ENCODE measurements at places on chromosomes 12 and 14.

GRCh38 chr14:103512701-103513611 lies 9.7 kb downstream of the CKB start:
- DNase-seq, result no peak

DNA sequence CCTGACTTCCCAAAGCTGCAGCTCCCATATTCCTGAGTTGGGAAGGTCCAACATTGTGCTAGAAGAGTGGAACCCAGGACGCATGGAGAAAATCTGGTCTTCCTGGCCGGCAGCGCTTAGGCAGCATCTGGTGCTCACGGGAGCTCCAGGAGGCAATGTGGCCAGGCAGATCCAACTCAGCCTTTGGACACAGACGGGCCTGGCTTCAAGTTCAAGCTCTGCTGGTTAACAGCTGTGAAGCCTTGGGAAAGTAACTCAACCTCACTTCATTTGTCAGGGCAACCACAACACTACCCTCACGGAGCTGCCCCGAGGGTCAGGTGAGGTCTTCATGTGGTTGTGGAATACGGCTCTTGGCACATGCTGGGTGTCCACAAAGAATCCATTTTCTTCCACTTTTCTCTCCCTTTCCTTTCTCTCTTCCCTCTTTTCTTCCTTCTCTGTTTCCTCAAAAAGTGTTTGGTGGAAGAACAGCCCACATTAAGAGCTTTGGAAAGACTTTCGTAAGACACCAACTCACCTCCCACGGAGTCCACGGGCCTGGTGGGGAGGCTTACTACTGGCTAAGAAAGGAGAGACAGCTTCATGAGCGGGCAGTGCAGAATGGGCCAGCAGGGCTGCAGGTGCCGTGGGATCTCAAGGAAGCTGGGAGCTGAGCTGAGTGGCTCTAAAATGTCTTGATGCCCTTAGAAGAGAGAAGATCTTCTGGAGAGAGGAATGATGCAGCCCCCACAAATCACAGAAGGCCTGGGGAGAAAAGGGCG lies 2.4 kb upstream of the FAM181A start:
- no peak for DNase-seq

GRCh38 chr14:52950898-52951680 lies at the start of gene FERMT2:
TSS of gene FERMT2 (minus strand) at chr14:52951050. CDS start at chr14:52950568, 482 bp downstream.
- peak; percentile 97 for DNase-seq

- peak; percentile 83 for DNase-seq
Observed at GRCh38 chr12:80580254-80580653, 127.2 kb upstream of the MYF6 start.

- DNase-seq, result no peak
Observed at GRCh38 chr12:99917711-99918402, 66.9 kb downstream of the ANKS1B start.

GRCh38 chr14:35068238-35069012 lies 22.4 kb downstream of the FAM177A1 start:
- DNase-seq, result no peak

DNA sequence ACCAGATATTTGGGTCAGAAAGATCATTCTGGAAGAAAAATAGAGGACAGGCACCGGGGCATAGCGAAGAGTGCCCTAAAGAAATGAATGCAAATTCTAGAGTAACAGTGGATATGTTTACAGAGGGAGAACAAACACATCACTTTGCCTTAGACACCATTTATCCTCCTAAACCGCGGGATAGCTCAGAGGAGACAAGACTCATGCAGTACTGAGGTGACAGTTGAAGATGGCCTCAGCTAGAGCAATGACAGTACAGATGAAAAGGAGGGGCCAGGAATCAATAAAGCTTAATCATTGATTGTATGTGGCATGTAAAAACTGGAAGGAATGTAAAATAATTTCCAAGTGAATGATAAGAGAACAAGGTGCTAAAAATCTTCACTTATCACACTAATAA lies 10.5 kb upstream of the PPP1R12A start:
- DNase-seq, result no peak

- peak; percentile 32 for DNase-seq
Observed at GRCh38 chr12:93879476-93880421, 202.6 kb downstream of the CRADD start.

DNA sequence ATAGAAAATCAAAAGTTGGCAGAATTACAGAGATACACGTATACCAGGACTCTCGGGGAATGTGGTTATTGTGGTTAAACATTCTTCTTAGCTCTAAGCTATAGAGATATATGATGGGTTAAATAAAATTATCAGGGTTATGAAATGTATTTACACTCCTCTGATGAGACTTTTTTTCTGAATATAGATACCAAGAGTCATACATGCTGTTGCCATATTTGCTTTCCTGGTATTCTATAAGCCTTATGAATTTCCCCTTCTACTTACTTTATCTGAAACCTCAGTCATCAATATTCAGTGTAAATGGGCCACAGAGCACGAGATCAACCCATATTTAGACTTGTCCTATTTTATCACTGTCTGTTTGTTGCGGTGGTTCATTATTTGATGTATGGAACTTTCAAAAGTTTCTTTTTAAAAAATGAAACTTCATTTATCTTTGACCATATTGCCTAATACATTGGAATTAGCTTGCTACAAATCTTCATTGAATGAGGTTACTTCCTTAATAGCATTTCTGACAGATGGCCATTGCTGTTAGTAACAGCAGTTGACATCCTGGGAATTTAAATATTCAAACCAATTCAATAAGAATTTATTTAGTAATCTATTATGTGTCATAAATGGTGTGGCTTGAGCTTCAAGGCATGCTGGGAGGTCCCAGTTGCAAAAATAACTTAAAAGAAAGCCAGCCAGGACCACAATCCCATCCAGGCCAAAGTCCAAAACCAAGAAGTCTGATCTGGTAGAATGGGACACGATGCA lies 393.5 kb downstream of the PCNX1 start:
- DNase-seq, result no peak

DNA sequence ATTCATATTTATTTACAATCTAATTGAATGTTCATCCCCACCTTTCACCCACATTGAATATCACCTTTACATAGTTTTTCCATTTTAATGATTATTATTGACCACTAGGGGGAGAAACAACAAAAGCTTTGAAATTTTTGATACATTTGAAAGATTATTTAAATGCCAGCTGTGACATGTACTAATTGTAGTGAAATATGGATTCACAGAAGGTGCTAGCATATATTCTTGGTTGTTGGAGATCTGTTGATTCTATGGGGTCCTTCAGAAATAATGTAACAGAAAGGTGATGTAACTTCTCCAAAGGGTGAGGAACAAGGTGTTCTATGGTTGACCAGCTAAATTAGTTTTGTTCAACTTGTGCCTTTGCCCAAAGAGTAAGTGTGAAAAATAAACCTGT lies 22.4 kb upstream of the GPR33 start:
- no peak for DNase-seq

DNA sequence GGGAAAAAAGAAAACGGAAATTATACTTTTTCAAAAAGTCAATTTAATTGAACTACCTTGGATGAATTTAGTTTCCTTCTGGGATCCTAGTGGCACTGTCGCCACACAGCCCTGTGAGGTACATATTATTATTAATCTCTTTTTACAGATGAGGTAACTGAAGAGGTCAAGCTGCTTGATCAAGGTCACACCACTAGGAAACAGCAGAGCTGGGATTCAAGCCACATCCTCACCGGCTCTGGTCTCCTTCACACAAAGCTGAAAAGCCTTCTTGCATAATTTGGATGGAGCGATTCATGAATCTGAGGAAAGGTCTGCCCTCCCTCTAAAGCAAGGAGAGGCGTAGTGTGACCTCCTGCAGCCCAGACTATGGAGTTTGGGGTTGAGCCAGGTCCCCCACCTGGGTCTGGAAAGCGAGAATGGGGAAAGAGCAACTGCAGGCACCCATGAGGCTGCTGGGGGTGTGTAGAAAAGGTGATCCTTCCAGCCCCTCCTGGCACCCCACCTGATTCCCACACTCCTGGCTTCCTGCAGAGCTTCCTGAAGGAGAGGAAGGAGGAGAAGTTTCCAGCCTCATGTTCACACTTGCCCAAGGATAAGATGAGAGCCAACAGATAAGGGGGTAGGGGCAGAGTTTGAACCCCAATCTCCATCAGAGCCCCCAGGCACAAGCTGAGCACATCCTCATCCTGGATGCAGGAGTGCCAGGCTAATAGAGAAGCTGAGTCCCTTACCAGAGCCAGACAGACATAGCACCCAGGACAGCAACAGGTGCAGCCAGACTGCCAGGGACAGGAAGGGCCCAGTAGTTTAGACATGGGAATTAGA lies 3.9 kb upstream of the KRT79 start:
- no peak for DNase-seq

DNA sequence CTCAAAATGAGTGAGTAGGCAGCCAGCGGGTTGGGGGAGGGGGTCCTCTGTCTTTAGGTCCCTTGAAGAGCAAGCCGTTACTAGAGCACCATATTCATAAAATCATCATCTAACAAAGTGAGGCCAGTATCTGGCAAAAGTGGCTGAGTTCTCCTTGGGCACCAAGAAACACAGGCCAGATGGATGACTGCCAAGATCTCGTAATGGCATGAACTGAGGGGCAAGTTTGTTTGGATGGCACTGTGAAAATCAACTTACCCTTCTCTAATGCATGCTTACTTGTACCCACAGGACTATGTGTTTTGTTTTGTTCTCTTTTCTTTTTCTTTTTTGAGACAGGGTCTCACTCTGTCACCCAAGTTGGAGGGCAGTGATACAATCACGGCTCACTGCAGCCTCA lies 41.6 kb downstream of the GNPTAB start:
- DNase-seq, result no peak

DNA sequence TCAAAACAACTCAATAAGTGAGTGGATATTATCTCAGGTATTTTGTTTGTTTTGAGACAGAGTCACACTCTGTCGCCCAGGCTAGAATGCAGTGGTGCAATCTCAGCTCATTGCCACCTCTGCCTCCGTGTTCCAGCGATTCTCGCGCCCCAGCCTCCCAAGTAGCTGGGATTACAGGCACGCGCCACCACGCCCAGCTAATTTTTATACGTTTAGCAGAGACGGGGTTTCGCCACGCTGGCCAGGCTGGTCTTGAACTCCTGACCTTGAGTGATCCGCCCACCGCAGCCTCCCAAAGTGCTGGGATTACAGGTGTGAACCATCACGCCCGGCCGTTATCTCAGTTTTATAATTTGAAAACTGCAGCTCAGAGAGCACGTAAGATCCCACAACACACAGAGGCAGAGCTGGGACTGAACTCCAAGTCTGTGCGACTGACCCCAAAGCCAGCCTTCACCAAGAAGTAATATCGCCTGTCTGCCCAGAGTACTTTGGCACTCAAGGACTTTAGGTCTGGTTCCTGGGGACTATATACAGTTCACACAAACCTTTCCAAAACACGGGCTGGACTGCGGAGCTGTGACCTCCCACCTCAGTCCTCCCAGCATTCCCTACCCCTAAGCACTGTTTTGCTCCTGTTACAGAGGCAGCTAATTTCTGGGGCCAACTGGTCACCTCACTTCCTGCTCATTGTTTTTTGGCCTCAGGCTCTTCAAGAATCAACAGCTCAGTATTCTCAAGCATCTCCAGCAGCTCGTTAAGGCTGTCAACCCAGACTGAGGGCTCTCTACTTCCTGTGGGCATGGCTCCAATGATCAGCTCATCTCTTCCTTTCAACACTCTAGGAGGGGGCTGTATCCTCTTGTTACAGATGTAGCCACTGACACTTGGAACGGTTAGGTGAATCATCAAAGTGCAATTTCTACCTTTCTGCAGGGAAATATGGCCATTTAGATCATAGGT lies 22.5 kb downstream of the TESC start:
- no peak for DNase-seq

DNA sequence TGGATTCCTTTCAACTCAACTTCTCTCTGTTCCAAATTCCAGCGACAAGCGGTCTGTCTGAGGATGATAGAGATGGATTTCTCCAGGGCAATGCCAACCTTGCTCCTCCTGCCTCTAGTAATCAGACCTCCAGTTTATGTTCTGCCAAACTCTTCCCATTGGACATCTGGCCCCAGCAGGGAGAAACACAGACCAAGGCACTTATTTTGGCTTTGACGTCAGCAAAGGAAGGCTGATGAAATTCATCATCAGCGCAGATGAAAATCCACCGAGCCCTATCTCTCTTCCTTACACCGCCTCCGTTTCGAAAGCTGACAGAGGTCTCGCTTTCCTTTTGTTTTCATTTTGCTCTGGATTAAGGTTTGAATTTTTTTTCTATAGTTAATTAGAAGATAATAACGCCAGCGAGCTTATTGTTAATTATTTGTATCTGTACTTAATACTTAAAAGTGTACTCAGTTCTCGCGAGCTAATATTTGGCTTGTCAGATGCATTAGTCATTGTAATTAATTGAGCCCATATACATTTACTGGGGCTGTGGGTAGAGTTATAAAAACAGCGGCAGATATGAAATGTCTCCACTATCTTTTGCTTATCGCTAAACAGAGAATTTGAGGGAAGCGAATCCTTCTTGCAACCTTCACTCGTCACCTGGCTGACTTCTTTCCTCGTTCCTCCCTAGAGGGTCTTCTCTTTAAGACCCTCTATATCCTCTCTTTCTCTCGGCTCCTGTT lies 35.9 kb upstream of the MED13L start:
- DNase-seq, result no peak

- DNase-seq, result no peak
Observed at GRCh38 chr12:21551841-21552465, 25.9 kb downstream of the SPX start.
